ENCODE measurements at places on chromosomes 3 and 15. TPM values are rescaled to one million over a fixed set of nuclear protein-coding genes. Genes with fewer than 3 reads are reported as not detected.

The ESYT3 gene
- 6.0 TPM for total RNA-seq

- DNase-seq = no peak
- no peaks in the 10 kb centered on the region for H3K36me3 ChIP-seq
- H3K4me3 ChIP-seq = no peak overlapping the region
- no peaks in the 10 kb centered on the region for H3K27me3 ChIP-seq
- no peak overlapping the region for H3K27ac ChIP-seq
Observed at GRCh38 chr3:157443905-157444796, 7.5 kb downstream of the PTX3 start.

- H3K36me3 ChIP-seq = no peaks in the 10 kb centered on the region
- DNase-seq = no peak
- H3K27ac ChIP-seq = no peak overlapping the region
- no peaks in the 10 kb centered on the region for H3K4me1 ChIP-seq
- no peaks in the 10 kb centered on the region for H3K27me3 ChIP-seq
Observed at GRCh38 chr3:72345980-72346379, 502.3 kb downstream of the SHQ1 start.

DNA sequence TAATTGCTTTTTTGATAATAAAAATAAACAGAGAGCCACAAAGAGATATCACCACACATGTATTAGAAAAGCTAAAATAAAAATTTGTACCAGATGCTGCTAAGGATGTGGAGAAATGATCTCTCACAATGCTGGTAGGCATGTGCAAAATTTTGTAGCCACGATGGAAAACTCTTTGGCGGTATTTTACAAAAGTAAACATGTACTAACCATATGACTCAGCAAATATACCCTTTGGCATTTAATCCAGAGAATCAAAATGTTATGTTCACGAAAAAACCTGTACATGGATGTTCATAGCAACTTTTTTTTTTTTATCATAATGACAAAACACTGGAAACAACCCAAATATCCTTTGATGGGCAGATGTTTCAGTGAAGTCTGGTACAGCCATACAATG lies 261.2 kb downstream of the LPP start:
- H3K27me3 ChIP-seq = no peaks in the 10 kb centered on the region
- H3K4me1 ChIP-seq = no peaks in the 10 kb centered on the region
- H3K36me3 ChIP-seq = no peaks in the 10 kb centered on the region
- no peak overlapping the region for H3K4me3 ChIP-seq

GRCh38 chr3:27353221-27353620 lies 16.0 kb downstream of the NEK10 start:
- no peak for DNase-seq
- H3K4me1 ChIP-seq = peaks cover 3% of the 10 kb centered on the region
- no peaks in the 10 kb centered on the region for H3K36me3 ChIP-seq
- no peak overlapping the region for H3K27ac ChIP-seq

Measured in body of pancreas (tissue), 4 donors.